Natural killer cell treated with Interleukin-12 subunit alpha and Interleukin-12 subunit beta and Interleukin-15 and Interleukin-18, amount 100 ng/mL, for 72 hours (primary cell): ENCODE measurements at places on chromosomes 4 and X. TPM values are rescaled to one million over a fixed set of nuclear protein-coding genes. Genes with fewer than 3 reads are reported as not detected.

ZNF732 gene
- not detected for total RNA-seq

HPGD gene
- total RNA-seq = 7.3 TPM

HSPA4L gene
- total RNA-seq = 10.4 TPM

PHKA1 gene
- 0.50 TPM for total RNA-seq

XAGE1B gene
- total RNA-seq = not detected

RHOXF2 gene
- total RNA-seq = not detected

EDNRA gene
- not detected for total RNA-seq

TLR6 gene
- total RNA-seq = 4.4 TPM

ZDHHC15 gene
- total RNA-seq = not detected

MAEA gene
- 60.1 TPM for total RNA-seq

ADH7 gene
- not detected for total RNA-seq

GPR101 gene
- total RNA-seq = not detected

ZNF718 gene
- total RNA-seq = 10.8 TPM

UBQLN2 gene
- 29.0 TPM for total RNA-seq

RAB41 gene
- total RNA-seq = not detected

CNGA1 gene
- not detected for total RNA-seq

CXCL11 gene
- 2.5 TPM for total RNA-seq
